ENCODE measurements at places on chromosomes 6 and 20.

- no peak for DNase-seq
Measured at GRCh38 chr6:159727717-159728445, 575 bp downstream of the WTAP start.

DNA sequence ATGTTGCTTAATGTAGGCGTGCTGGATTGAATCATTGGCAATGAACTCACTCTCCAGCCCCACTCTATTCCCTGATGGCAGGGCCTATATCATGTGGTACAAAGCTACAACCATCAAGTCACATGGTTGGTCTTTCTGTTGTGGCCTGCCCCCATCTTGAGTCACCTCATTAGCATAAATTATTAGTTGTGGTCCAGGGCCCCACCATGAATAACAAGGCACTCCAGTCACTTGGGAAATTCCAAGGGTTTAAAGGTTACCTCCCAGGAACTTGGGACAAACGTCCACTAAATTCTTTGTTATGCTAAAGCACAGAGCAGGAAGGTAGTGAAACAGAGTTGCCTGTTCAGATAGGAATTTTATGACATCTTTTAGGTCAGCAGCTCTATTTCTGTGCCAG, 193.7 kb downstream of the SLC35F1 start:
- no peak for DNase-seq

DNA sequence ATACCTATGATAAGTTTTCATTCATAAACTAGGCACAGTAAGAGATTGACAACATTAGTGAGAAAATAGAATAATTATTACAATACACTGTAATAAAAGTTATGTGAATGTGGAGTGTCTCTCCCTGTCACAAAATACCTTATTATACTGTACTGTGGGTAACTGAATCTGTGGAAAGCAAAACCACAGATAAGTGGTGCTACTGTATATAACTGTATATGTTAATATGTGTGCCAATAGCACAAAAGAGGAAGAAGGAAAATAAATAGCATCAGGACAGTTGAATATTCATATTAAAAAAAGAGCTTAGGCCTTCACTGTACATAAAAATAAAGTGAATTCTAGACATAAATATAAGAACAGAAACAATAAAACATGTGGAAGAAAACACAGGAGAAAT, 243.5 kb downstream of the CDKAL1 start:
- DNase-seq, result no peak

DNA sequence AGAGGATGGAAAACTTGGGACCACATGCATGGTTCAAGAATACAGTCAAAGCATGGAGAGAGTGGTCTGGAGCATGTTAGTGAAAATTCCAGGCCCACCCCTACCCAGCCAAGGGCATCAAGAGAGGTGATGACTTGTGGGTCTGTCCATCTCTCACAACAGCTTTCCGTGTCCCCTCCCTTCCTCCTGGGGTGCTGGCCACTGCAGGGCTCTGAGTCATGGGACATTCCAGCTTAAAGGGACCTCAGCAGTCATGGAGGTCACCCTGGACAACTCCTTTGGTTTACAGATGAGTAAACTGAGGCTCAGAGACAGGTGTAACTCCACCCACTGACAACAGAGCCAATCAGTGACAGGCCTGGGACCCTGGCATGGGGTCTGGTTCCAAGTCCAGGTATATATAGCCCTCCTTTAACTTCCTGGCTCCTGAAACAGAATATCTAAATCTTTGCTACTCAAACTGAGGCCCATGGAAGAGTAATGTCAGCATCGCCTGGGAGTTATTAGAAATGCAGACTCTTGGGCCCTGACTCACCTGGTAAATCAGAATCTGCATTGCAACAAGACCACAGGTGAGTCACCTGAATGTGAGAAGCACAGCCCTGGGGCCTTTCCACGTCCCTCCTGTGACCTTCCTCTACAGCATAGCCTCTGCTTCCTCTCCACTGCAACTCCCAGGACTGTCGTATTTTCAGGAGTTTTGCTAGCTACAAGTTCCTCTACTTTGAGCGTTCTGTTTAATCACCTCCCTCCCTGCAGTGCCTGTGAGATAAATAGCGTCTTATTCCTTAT, 170.2 kb downstream of the ZDHHC14 start:
- no peak for DNase-seq

Data from NCI-H460 (cell line).